ENCODE measurements at places on chromosomes 1 and 21.

DNA sequence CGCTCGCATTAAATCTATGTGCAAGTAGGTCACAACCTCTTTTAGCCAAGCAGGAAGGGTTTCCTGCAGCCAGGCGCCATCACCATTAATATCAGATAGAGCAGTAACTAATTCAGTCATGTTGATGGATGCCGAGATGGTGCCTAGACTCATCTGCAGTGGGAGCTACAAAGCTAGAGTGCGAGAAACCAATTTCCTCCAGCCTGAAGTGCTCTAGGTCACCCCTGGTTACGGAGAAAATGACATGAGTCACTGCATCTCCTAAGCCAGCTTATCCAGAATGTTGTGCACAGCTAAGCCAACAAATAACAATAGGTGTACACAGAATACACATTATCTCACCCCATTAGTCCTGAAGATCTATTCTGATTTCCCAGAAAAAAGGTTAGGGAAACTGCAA, 36.0 kb downstream of the OVAAL start:
- no peak for DNase-seq

DNA sequence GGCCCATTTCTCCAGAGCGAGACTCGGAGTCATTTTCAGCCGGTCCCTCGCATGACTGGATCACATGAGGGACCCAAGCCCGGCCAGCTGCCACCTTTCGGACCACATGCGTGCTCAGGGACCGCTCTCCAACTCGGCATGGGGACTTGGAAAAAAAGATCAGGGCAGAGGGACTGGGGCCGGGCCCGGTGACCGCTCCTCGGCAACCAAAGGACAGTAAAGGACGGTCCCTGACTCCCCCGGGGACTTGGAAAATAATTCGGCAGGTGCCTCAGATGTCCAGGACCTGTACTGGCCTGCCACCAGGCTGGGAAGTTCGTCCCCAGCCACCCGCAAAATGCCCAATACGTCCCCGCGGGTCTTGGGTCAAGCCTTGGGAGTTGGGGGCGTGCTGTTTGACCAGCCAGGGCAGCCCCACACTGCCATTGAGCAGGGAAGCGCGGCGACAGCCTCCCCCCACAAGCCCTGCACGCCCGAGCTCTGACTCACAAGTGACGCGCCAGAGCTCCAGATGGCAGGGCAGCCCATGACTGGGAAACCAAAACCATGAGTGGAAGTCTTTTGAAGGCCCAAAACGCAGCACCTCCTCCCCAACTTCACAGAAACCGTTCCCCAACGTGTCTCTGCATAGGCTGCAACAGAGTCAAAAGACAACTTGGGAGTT, 134.5 kb downstream of the LIPI start:
- DNase-seq = no peak

DNA sequence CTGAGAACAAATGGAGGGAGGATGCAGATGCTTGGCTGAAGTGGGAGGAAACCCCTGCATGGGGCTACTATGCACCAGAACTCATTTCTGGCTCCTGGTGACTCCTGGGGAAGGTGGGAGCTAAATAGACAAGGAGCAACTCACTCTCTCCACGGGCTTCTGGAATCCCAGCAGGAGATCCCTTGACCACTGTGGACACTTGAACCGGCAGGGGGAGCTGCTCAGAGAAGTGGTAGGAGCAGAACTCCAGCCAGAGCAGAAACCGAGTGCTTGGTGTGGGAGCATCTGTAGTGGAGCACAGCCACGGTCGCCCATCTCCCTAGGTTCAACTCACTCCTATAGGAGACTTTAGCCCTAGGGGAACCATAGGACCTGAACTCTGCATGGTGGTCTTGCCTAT, 205.6 kb upstream of the GJB5 start:
- no peak for DNase-seq

DNA sequence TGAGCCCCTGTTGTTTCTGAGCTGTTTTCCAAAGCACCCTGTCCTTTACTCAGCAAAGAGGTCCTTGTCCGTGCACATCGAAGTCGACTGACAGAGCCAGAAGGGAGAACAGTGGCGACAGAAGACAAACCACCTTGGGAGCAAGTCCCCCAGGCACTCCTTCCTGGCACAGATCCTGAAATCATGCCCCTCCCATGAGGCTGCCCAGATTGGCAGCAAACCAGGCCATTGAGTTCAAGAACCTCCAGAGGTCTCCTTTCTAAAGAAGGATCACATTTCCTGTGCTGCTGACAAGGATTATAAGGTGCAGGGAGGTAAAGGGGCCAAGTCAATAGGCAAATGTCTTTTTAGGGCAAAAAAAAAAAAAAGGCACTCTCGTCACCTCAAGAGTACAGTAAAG, 84.7 kb upstream of the HIVEP3 start:
- DNase-seq = no peak

- no peak for DNase-seq
These were observed 12.8 kb downstream of the PDE9A start for GRCh38 chr21:42666023-42666747.

DNA sequence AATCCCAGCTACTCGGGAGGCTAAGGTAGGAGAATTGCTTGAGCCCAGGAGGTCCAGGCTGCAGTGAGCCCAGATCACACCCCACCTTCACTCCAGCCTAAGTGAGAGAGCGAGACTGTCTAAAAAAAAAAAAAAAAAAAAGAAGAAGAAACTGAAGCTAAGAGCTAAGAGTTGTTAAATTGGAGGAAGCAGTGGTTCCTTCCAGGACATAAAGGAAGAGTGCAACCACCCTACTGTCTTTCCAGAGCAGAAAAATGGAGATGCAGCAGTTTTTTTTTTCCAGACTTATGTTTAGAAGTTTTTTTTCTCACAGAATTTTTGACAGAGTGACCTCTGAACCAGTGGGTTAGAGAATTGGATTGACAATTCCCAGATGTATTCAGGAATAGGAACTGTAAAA, 88.7 kb downstream of the HLX start:
- DNase-seq = no peak

GRCh38 chr1:14699620-14700019, 101.1 kb downstream of the KAZN start:
- DNase-seq = no peak

DNA sequence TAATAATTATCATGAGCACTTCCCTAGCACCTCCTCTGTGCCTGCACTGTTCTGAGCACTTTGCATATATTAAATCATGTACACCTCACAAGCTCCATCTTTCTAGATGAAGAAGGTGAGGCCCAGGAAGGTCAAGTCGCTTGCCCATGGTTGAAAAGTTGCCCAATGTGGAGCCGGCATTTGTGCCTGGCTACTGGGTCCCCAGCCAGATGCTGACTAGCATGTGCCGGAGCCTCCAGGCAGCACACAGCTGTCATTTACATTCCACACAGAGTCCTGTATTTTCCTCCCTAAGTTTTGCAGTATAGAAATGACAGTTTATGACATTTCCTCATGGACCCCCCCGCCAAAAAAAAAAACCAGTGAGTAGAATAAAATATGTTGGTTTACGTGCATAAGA, 94.3 kb downstream of the BCAR3 start:
- DNase-seq = no peak

DNA sequence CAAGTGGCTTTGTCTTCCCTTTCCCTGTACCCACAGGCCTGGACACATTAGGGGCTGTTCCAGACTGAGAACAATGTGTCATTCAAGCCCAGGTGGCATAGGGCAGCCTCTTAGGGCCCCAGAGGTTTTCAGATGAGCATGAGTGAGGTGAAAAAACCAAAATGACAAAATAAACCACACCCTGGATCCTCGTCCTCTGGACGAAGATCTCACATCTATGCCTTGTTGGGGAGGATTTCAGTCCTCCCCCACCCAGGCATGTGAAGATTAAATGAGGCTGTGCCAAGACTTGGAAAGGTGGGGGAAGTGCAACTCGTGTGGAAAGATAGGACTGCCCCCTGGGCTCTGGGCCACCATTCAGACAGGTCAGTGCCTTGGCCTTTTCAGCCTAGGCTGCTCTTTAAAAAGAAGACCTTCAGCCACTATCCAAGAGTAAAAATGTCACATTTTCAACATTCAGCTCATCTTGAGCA, 32.8 kb upstream of the IL19 start:
- DNase-seq = no peak

- no peak for DNase-seq
These were observed 14.1 kb downstream of the ROR1 start for GRCh38 chr1:63787875-63788274.

DNA sequence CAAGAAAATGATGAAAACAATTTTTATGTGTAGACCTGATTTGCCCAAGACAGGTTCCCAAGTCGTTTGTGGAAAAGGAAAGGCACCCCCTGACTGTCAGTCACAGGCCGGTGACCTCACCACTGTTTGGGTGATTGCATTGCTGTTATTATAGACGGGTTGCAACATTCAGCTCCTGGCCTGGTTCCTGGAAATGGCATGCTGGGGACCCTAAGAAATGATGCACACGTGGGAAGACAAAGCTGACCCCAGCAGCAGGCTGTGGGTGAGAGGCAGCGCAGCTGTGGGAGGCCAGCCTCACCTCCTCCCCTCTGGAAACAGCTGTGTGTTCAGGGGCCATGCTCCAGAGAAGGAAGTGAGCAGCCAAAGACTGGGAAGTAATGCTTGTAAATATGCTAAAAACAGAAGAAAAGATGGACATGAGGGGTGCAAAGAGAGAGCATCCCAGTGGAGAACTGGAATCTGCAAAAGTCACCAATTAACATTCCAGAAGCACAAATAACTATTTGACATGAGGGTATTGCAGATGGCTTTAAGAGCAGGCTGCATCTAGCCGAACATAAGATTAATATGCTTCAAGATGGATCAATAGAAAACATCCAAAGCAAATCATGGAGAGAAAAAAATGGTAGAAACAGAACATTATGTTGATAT, 23.4 kb upstream of the ABCG1 start:
- DNase-seq = no peak

DNA sequence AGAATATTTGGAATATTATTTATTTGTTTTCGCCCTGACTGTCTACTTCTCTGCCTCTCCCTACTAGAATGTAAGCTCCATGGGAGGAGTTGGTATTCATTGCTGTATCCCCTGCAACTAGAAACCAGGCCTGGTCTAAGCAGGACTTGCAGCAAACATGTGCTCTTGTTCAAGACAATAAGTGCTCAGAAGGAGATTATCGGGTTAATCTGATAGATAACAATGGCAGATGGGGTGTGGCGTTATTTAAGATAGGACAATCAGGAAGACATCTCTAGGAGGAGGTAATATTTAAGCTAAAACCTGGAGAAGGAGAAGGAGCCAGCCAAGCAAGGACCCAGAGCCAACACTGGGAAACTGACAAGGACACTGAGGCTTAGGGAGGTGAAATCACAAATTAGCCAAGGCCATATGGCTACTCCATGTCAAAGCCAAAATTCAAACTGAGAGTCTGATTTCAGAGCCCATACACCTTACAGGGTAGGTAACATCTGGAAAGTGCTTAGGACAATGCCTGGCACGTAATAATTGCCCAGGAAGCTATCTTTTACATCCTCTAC, 41.5 kb downstream of the STYXL2 start:
- no peak for DNase-seq

DNA sequence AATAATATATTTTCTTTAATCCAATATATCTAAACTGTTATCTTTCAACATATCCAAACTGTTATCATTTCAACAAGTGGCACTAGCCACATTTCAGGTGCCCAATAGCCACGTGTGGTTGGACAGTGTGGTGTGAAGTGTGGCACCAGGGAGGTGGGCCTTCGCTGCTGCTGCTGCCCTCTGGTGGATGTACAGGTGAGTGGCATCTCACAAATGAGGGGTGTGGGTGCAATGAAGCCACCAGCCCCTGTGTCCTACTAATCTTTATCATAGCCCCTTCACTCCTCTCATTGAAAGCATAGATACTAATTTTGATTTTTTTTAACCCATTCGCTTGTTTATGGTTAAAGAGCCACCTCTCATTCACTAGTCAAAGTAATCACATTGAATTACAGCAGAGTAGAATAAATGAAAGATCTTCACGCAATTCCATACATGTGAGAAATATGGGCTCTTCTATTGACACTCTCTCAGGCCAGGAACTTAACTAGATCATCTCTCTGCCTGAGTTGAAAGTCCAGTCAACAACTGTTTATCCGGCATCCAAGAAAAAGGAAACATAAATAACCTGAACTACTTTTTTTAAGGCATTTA, 499.2 kb downstream of the OMA1 start:
- no peak for DNase-seq

- no peak for DNase-seq
These were observed 868.7 kb upstream of the ADGRL4 start for GRCh38 chr1:79875187-79875586.

All from esophagus squamous epithelium (tissue), 5 donors.